ENCODE measurements at places on chromosomes 2 and 18.

DNA sequence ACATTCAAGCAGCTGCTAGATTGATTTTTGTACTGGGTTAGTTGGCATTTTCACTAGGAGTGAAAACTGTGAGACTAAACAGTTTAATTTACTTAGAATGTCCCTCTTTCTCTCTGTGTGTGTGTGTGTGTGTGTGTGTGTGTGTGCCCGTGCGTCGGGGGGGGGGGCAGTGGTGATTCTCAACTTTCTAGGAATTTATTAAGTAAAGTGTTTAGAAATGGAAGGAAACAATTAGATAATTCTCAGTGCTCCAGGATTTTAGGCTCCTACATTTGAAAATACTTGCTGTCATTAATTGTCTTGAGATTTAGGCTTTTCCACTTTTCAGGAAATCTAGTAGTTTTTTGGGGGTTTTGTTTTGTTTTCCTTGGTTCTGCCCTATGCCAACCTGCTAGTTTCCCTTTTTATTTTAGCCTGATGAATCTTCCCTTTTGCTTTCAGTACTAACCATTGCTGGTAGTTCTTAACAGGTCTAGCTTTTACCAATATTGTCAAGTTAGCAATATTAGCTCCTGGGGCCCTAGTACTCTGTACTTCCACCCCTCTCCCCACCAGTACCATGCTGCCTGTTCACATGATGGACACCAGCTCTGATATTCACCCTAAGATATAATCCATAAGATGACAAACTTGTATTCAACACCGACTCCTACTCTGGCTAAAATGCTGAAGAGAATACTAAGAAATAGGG, 4.9 kb downstream of the EPAS1 start:
- no peak for DNase-seq

DNA sequence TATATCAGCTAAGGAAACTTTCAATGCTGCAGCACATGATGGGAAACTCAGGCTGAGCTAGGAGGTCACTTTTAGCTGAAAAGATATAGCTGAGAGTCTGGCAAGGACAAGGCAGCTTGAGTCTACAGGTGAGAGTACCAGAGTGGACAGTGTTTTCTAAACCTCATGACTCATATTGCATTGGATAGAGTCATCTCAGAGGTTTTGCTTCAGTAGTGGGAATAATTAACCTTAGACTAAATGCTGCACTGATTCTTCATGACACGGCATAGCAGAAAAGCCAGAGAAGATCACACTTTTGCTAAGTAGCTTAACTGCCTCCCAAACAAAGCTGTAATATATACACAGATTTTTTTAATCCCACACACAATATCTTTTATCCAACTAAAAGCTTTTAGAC, 865.0 kb upstream of the CDH2 start:
- no peak for DNase-seq

DNA sequence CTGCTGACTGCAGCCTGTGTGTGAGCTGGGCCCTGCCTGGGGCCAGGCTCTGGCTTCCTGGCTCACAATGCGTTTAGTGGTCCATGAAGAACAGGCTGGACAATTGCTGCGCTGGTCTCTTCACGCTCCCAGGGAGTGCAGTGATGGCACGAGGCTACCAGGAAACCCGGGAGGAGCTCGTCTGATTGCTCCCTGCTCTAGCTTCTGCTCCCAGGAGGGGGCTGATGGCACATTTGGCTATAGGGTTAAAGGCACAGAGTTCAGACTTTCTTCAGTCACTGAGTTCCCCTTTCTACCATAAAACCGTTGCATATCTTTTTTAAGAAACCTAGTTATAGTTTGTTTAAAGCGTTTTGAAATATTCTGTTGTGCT, 60.1 kb downstream of the KCNF1 start:
- DNase-seq, result no peak

- no peak for DNase-seq
Observed at GRCh38 chr2:235688511-235689426, 194.9 kb downstream of the AGAP1 start.

DNA sequence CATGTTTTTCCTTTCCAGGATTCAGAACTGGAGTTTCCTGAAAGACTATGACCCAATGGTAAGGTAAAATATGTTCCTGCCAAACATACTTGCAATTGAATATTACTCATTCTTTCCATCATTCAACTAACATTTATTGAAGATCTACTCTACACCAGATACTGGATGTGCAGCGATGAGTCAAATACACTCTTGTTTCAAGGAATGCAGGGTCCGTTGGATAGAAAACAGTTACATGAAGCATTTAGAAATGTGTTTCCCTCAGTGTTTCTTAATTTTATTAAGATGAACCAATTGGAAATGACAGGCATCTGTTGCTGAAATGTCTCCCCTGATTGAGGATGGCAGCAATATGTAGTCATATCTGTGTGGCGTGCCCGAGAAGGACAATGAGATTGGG, 14.8 kb upstream of the SLC66A3 start:
- peak; percentile 67 for DNase-seq

- no peak for DNase-seq
Observed at GRCh38 chr2:202376460-202377206, 506 bp downstream of the BMPR2 start.

DNA sequence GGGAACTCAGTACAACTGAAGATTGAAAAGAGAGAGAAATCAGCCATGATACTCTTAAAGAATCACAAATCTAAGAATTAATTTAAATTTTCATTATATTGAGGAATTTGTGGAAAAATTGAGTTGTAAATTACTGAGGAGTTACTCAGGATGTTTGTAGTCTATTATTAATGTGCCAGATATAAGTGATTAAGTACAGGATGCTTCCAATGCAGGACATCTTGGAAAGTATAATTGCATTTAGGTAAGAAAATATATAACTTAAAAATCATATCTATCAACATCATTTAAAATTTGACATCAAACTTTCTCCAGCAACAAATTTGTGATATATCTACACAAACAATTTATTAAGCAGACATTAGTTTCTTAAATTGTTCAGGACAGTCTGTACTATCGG, 1.3 kb downstream of the CALCRL start:
- no peak for DNase-seq
